GM23248 (cell line): ENCODE measurements at places on chromosomes 4 and X.

GRCh38 chrX:45385757-45386156 is 185.1 kb upstream of the DIPK2B start:
- DNase-seq: peak; percentile 41

GRCh38 chr4:53788011-53788410 is 196.7 kb upstream of the LNX1 start:
- no peak for DNase-seq

DNA sequence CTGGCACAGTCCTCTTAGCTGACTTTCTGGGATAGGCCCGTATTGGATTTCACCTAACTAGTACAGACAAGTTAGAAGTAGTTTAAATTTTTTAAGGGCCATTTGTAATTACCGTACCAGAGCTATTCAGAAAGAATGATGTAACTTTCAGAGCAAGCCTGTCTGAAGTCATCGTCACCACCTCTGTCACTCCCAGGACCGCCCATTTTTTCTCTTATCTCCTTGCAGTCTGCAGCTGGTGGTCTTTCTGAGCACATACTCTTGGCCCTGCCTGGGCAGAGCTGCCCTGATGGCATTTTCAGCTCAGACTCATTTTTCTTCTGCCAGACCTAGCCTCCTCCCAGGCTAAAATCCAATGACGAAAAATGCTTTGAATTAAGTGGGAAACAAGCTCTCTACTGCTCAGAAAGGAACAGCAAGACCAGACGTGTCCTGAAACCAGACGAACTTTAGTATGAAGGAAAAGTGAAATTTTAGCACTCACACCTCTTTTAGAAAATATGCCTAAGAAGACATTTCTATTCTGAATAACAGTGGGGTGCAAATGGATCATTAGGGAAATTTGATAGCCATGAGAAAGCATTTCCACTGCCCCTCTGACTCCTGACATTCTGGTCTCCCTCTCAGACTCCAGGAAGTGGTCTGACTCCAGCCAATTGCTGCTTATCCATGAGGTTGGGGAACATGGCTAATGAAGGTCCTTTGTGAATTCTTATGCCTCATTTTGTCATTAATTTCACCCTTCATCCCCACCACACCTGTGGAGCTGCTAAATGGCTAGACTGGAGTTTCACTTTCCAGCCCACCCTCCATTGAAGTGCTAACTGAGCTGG is 162.4 kb upstream of the GYPA start:
- DNase-seq: no peak

DNA sequence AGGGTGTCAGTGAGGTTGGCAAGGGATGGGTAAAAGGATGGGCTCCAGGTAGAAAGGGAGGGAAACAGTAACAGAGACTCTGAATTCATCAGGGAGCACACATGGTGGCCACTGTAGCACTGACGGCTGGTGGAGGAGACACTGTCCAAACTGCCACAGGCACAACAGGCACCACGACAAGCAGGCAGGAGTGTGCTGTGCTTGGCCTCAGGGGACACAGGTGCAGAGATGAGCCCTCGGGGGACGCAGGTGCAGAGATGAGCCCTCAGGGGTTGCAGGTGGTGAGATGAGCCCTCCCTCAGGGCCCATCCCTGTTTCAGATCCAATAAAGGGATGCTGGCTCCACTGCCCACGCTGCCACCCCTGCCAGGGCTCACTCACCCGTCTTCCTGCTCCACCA is 7.6 kb downstream of the PDE6B start:
- DNase-seq: no peak

- no peak for DNase-seq
Observed at GRCh38 chr4:56185901-56186300, 201.4 kb downstream of the AASDH start.

DNA sequence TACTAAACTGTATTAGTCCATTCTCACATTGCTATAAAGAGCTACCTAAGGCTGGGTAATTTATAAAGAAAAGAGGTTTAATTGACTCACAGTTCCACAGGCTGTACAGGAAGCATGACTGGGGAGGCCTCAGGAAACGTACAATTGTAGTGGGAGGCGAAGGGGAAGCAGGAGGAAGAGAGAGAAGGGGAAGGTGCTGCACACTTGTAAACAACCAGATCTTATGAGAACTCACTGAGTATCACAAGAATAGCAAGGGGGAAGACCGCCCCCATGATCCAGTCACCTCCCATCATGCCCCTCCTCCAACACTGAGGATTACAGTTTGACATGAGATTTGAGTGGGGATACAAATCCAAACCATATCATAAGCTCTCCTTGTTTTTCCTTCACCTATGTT is 40.9 kb downstream of the RPA4 start:
- DNase-seq: no peak

- DNase-seq: no peak
Observed at GRCh38 chrX:3712870-3713224, 602 bp downstream of the PRKX start.

- no peak for DNase-seq
Observed at GRCh38 chrX:87582453-87582852, 64.9 kb downstream of the KLHL4 start.

DNA sequence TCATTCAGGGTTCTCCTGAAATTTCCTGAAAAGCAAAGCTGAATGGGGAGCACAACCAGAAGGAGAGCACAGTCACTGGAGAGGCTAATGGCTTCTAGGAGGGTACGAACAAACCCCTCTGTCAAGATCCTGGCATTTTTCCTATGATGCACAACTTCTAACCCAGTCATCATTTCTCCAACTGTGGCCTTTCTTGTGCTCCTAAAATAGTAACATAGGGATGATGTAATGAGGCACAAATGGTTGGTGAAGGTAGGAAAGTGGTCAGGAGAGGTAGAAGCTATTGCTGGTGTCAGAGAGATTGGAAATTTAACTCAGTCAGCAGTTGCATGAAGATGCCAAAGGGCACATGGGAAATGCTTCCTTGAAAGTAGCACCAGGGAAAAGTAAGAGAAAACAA is 52.7 kb downstream of the SLC10A7 start:
- no peak for DNase-seq

GRCh38 chrX:118475903-118476302 is 19.7 kb upstream of the DOCK11 start:
- DNase-seq: no peak

DNA sequence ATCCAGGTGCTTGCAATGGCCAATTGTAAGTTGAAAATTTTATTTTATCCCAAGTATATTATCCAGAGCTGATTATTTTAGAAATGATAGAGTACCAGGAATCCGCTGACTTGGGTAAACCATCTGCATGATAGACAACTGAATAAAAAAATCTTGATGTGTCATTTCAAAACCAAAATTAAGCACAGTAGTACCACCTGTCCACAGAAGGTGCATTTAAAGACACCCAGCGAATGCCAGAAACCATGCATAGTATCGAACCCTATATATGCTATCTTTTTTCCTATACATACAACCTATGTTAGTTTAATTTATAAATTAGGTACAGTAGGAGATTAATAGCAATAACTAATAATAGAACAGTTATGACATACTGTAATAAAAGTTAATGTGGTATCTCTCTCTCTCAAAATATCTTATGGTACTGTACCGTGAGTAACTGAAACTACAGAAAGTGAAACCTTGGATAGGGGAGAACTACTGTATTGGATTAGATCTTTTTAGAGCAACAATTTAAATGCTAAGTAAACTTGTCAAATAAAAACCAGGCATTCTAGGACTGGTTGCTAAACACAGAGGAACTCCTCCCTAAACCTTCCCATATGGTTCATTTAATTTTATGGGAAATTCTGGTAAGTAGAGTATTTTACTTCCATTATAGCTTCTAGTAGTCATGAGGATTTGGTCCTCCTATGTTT is 6.2 kb downstream of the NEIL3 start:
- no peak for DNase-seq

DNA sequence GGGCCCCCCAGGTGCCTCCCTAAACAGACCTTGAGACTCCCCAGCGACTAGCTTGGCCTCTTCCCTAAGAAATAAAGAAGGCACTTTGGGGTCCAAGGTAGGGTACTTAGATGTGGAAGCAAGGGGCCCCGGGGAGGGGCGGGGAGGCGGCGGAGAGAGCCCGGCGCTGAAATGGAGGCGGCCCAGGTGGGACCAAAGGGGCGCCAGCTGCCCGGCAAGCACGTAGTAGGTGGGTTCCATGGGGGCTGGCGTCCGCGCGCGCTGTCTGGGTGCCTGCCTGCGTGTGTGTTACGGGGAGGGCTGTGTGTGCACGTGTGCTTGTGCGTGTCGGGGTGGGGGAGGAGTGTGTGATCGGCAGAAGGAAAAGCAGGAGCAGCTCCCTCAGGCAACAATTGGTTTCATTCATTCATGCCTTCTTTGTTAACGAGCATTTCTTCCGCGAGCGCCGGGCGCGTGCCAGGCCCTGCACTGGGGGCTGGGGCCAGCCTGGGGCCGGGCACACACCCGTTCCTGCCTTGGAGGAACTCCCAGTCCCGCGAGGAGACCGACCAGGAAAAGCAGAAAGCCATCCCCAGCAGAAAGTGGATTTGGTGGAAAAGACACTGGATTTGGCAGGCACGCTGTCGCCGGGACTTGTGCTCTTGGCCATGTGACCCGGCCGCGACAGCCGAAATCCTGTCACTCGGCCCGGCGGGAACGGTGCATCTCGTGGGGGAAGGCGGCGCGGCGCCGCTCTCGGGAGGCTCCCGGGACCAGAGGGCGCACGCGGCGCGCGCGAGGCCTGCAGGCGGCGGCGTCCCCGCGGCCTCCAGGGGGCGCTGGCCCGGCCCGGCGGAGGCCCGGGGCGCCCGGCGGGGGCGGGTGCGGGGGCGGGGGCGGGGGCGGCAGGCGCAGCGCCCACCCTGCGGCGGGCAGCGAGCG is 3.3 kb upstream of the DUSP9 start:
- DNase-seq: peak; percentile 41

DNA sequence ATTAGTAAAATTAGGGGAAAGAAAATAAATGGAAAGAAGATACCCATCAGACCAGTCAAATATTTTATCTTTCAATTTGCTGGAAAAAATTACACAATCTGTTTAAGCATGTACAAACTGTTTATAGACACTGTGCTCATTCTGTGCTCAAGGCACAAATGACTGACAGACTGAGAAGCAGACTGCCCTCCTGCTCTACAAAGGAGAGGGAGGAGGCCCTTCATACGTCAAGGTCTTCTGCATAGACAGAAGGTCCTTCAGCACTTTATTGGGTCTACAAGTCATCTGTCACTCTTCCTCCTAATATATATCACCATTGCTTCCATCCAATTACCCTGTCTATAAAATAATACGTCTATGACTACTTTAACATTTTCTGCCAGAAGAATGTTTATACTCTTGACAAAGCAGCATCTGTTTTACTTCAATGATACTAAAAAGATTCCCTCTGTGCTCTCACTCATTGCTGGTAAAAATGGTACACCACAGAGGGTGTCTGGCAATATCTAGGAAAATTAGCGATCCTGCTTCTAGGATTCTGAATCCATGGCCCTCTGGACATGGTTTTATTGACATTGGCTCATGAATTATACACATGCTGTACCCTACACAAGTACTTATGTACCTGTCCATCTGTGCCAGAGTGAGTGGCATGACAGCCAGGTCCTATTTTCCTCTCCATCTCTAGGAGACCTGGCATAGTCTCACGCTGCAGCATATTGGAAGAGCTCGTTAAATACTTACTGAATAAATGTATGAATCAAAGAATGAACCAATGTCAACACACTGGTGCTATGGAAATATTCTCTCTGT is 11.3 kb downstream of the SLC10A6 start:
- no peak for DNase-seq

- DNase-seq: no peak
Observed at GRCh38 chrX:118948270-118948669, 26.1 kb upstream of the LONRF3 start.

GRCh38 chr4:7199771-7200441 is 7.6 kb downstream of the SORCS2 start:
- DNase-seq: no peak

DNA sequence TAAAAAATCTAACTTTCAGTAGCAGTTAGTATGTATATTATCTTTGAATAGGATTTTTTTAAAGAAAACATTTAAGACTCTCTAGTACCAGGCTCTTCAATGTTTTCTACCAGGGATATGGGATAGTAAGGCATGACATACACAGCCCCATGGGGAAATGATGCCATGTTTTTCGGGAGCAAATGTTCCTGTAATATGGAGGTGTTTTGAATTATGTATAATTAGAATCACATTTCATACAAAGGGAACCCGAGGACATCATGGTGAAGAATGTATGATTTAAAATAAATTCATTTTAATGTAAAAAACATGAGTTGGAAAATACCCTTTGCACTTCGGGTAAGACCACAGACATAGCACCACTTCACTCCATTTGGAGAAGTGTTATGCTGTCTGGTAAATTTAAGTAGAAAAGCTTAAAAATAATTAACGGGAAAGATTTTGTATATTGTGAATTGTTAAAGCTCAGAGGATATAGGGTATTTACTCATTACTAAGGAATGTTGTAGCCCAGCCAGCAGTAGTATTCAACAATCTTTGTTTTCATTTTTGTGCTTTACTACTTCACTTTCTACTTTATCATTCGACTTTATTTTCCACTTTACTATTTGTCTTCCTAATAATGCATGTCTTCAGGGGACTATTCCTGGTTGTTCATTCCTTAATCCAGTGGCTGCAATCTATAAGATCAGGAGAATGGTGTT is 2050.7 kb downstream of the ARAP2 start:
- peak; percentile 66 for DNase-seq

- peak; percentile 37 for DNase-seq
Observed at GRCh38 chrX:77160301-77160700, 286.9 kb upstream of the FGF16 start.

- DNase-seq: peak; percentile 74
Observed at GRCh38 chrX:100673397-100673953, 29.5 kb downstream of the SRPX2 start.

DNA sequence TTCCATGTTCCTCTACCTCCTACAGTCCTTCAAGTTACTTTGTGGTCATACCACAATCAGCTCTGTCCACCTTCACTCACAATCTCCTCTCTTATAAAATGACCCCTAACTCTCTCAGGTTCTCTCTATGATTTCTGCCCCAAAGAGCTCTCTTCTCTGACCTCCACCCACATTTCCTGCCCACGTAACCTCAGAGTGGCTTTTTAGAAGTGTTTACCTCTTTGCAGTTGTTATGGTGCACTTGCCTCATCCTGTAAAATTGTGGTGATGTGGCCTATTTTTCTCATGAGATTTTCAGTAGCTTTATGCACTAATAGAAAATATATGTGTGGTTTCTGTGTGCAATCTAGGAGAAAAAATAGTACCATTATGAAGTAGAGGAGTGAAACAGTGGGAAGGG is 215.8 kb downstream of the PACRGL start:
- no peak for DNase-seq

GRCh38 chr4:56324011-56324610 is 63.2 kb downstream of the AASDH start:
- DNase-seq: no peak

GRCh38 chr4:104758574-104758973 is 263.9 kb upstream of the CXXC4 start:
- no peak for DNase-seq
